ENCODE measurements at places on chromosomes 12 and 14.
A peak's percentile ranks its signal among the peaks of the same experiment; 100 is the strongest.

DNA sequence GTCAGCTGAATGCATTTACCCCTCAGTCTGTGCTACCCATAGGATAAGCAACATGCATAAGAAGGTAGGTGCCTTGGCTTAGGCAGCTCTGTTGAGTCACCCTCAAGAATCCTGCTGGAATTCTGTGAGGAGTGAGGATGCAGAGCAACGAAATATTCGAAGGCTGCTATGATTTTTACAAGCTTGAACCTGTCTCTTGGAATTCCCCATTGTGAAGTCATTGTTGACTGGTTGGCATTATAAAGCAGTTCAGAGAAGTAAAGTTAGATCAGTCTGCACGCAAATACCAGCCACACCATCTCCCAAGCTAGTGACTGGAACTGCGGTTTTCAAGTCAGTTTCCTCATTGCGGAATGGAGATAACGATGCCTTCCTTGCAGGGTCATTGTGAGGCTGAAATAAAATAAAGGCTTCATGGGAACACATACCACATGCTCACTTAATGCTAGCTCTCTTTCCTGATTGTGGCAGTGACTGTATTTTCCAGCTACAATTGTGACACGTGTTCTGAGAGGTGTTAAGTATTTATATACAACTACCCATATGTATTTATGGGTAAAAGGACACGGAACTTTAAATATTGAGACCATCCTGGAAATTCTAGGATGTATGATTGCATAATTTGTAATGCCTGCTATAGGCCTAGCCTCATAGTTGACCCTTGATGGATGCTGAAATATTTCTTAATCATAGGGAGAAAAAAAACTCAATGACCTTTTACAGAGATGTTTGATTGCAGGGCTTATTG lies 96.7 kb downstream of the ETV6 start:
- DNase-seq: peak; percentile 28

DNA sequence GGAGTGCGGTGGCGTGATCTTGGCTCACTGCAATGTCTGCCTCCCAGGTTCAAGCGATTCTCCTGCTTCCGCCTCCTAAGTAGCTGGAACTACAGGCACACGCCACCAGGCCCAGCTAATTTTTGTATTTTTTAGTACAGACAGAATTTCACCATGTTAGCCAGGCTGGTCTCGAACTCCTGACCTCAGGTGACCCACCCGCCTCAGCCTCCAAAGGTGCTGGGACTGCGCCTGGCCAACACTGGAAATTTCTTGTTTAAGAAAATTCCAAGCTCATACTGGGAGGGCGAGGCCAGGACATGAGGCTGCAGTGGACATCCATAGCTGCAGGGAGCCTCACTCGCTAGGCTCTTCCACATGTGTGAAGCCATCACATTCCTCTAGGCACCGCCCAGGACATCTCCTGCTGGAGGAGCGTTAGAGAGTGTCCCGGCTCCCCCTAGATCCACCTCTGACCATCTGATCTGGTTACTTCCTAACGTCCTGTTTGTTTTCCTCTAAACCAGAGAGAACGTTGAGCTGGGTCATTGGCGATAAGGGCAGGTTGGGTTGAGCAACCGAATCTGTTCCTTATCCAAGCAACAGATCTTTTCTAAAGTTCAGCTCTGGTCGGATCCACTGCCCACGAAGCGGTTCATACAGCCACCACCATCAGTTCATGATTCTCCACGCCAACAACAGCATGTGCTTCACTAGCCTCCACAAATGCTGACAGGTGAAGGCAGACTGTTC lies 108.2 kb upstream of the MED13L start:
- DNase-seq: no peak

GRCh38 chr12:97017213-97017612 lies 110.2 kb downstream of the NEDD1 start:
- no peak for DNase-seq

DNA sequence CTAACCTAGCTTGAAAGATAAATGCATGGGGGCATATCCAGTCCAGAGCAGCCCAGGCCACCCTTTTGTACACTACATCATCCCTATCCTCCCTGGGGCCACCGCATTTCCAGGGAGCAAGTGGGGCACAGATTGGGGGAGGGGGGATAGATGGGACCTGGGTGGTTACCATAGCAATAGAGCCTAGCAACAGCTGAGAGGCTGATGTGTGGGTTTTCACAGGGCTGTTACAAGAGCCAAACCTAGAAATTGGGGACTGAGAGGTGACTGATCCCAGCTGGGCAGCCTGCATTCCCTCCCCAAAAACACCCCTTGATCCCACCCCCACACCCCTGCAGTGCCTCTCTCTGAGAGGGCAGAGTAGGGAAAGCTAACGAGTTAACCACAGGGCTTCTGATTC lies 3.7 kb upstream of the ZNF384 start:
- DNase-seq: no peak

DNA sequence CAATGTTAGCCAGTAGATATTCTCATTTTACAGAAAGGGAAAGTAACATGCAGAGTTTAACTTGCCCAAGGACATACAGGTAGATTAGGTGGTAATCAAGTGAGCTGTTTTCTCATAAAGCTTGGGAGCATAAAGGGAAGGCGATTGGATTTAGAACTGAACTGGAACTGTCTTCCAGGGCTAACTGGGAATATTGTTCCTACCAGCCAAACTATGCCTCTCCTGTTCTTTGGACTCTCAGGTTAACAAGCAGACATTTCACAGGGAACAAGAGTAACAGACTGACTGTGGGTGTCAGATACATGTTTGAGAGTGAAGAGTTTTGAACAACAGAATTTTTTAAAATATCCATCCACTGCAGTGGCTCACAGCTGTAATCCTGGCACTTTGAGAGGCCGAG lies 15.6 kb downstream of the VCPKMT start:
- DNase-seq: no peak

DNA sequence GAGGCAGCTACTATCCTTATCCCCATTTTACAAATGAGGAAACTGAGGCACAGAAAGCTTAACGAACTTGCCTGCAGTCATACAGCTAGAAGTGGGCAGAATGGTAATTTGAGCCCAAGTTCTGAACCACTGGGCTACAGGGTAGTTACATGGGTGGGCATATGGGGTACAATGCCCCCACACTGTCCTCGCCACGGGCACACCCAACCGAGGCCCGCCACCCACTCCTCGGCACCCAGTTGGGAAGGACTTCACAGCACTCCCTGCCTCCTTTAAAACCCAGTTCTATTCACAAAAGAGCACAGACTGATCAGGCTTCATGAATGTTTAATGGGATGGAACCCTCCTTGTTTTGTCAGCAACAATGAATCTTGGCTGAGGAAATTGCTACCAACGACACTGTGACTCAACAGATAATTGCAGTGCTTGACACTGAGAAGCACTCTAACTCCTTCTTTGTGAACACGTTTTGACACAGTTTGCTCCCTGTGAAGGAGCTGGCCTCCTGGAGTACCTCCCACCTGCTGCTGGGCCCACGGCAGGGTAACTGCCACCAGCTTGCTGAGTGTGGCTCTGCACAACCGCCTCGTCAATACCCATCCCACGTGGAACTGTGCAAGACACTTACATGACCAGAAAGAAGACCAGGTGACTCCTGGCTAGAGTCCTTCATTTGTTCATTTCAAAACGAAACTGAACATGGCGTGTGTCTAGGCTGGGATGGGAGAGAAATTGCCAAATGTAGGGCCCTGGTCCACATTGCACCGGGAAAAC lies 63.5 kb downstream of the CLMN start:
- no peak for DNase-seq

DNA sequence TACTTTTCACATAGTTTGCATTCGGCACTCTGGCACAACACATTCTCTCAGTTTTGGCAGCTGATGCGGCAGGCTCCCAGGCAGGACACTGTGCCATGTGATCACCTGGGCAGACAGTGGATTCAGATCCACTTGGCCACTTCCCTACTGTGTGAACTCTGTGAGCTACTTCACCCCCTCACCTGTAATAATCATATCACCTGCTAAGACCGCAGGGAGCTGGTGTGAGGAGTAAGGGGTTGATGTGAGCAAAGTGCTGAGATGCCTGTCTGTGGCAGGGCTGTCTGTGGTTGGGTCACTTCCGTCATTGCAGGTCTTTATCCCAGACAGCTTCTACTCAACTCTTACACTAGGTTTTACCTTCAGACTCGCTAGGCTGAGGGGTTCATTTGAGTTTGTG lies 50.4 kb upstream of the AMN start:
- no peak for DNase-seq

DNA sequence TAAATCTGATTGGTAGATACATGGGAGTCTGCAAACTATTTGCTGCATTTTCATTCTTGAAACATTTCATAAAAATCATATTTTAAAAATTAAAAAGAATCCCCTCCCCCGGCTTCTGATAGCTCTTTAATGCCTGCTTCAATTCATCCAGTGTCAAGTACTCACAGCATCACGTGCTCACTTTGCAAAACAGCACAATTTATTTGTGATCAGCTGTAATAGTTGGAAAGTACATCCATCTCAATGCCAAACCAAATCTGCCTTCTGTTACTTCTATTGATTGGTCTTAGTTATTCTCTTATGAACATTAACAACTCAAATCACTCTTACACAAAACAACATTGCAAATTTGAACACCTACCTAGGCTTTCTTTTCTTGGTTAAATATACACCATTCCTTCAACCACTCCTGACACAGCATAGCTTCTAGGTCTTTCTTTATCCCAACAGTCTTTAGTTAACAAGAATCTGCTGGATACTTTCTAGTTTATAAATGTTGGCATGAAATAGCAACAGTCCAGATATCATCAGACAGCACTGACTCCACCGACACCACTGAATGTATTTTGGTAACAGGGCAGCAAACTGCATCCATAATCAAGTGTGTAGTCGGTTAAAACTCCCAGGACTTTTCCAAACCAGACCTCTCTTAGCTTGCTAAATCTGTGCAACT lies 58.0 kb downstream of the PARP11 start:
- DNase-seq: no peak

Data from CD4-positive, alpha-beta T cell treated with Interferon alpha-2 for 1 hour (primary cell).